ENCODE measurements at places on chromosomes 1 and 21. TPM values are rescaled to one million over a fixed set of nuclear protein-coding genes. Genes with fewer than 3 reads are reported as not detected.

EXO1 gene
- polyA plus RNA-seq = 1.0 TPM

OR2L8 gene
- not detected for polyA plus RNA-seq

RGSL1 gene
- not detected for polyA plus RNA-seq

TMEM52 gene
- polyA plus RNA-seq = 6.2 TPM

AGMAT gene
- polyA plus RNA-seq = 0.46 TPM

LRRC38 gene
- 0.30 TPM for polyA plus RNA-seq

ASH1L gene
- 5.3 TPM for polyA plus RNA-seq

FCRL3 gene
- 0.30 TPM for polyA plus RNA-seq

SPATA1 gene
- polyA plus RNA-seq = not detected

KCNJ9 gene
- polyA plus RNA-seq = 0.03 TPM

Data from stomach (tissue), 19 donors.